Mammary epithelial cell (primary cell): ENCODE measurements at places on chromosomes 16 and 17. TPM values are rescaled to one million over a fixed set of nuclear protein-coding genes. Genes with fewer than 3 reads are reported as not detected.

Gene ZNF778
- 4.3 TPM for polyA plus RNA-seq

Gene FNDC8
- polyA plus RNA-seq, result not detected

- DNase-seq, result no peak
These were observed 122.7 kb upstream of the ZFHX3 start for GRCh38 chr16:73170612-73171038.

Gene KRTAP1-5
- not detected for polyA plus RNA-seq

DNA sequence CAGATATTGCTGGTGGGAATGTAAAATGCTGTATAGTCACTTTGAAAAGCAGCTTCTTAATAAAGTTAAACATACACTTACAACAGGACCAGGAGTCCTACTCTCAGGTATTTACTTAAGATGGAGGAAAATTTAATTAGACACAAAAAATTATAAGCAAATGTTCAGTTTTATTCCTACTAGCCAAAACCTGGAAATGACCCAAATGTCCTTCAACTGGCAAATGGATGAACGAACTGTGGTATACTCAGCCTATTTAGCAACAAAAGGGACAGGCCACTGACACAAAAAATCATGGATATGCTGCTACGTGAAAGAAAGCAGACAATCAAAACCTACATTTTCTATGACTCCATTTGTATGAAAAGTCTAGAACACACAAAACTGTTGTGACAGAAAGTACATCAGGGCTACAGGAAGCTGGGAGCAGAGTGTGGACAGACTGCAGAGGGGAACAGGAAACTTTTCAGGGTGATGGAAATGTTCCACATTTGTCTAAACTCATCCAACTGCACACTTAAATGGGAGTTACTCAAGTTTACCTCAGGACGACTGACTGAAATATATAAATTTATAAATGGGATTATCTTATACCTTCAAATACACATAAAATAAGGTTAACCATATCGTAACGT, 49.3 kb upstream of the MNT start:
- no peak for DNase-seq
